ENCODE measurements at places on chromosomes 3 and 15.
A peak's percentile ranks its signal among the peaks of the same experiment; 100 is the strongest.

GRCh38 chr3:150384296-150385212 is 23.5 kb upstream of the TSC22D2 start:
- no peak for DNase-seq

GRCh38 chr15:66927201-66928077 is 138.0 kb upstream of the SMAD3 start:
- DNase-seq: no peak

DNA sequence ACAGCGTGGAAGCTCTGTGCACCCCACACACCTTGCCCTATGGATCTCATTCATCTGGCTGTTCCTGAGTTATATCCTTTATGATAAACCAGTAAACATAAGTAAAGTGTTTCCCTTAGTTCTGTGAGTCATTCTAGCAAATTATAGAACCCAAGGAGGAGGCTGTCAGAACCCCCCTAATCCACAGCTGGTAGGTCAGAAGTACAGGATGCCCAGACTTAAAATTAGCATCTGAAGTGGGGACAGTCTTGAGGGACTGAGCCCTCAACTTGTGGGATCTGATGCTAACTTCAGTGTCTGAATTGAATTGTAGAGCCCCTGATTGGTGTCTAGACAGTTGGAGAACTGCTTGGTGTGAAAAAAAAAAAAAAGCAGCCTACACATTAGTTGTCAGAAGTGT is 75.1 kb downstream of the B3GNT5 start:
- DNase-seq: no peak

DNA sequence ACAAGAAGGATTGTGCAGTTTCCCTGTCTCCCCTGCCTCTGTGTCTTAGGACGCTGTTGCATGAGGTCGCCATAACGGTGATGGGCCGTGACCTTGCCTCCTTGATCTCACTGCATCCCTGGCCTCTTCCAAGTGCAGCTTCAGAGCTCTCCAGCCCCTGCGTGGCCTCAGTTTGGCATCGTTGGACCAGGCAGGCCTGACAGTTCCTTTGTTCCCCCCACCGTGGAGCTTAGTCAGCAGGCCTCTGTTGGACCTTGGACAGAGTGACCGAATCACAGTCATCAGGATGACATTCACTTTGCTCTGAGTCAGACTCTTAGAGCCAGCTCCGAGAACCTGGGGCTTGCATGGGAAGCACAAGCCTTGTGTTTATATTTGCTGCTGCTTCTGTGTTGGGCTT is 139.4 kb downstream of the OPA1 start:
- no peak for DNase-seq

DNA sequence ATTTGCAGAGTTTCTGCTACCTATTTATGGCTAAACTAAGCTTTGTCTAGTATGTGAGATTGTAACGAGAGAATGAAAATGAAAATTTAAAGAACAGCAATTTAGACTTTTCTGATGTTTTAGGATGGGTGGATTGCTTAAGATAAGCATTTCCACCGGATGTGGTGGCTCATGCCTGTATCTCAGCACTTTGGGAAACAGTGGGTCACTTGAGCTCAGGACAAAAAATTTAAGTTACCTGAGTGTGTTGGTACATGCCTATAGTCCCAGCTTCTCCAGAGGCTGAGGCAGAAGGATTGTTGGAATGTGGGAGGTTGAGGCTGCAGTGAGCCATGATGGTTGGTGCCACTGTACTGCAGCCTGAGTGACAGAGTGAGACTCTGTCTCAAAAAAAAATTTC is 3.3 kb downstream of the PPP4R2 start:
- DNase-seq: no peak

DNA sequence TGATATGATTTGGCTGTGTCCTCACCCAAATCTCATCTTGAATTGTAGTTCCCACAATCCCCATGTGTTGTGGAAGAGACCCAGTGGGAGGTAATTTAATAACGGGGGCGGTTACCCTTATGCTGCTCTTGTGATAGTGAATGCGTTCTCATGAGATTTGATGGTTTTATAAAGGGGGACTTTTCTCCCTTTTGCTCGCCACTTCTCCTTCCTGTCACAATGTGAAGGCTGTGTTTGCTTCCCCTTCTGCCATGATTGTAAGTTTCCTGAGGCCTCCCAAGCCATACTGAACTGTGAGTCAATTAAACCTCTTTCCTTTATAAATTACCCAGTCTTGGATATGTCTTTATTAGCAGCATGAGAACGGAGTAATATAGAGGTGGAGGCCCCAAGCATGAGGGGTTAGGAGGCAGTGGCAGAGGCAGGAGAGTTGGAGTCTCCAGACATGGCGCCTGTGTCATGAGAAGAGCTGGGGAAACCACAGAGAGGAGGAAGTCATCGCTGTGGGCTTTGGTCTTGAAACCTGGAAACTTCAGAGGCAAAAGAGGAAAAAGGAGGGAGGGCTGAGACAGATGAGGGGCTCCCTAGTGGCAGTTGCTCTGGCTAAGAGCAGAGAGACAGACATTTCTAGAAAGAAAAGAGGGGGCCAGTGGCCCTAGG is 107.8 kb upstream of the VEPH1 start:
- DNase-seq: no peak

GRCh38 chr3:161067335-161067734 is 37.8 kb downstream of the B3GALNT1 start:
- no peak for DNase-seq

DNA sequence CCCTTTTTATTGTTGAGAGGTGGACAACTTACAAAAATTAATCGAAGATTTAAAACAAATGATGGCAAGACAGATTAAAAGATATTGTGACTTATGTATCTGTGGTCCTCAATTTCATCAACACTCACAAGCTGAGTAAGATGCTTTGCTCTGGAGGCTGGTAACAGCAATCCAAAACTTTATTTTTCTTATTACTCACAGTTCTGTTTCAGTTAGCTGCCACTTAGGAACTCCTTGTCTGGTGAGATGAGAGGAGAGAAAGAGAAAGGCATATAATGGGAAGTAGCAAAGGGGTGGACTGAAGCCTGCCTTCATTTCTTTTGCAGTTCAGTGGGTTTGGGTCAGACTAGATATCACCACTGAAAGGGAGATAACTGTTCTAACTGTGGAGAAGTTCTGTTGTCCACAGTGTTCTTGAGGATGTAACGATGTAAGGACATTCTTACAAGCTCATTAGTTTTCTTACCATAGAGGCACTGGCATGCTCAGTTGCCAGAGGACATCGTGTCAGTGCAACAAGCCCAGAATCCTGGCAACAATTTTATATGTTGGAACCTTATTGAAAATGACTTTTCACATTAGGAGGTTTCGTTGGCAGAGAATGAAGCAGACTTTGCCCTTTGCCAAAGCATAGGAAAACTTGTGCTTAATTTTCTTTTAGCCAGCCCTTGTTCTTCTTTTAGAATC is 93.6 kb downstream of the PLCL2 start:
- no peak for DNase-seq

- no peak for DNase-seq
Measured at GRCh38 chr3:59777667-59778077, 727.8 kb upstream of the CFAP20DC start.

DNA sequence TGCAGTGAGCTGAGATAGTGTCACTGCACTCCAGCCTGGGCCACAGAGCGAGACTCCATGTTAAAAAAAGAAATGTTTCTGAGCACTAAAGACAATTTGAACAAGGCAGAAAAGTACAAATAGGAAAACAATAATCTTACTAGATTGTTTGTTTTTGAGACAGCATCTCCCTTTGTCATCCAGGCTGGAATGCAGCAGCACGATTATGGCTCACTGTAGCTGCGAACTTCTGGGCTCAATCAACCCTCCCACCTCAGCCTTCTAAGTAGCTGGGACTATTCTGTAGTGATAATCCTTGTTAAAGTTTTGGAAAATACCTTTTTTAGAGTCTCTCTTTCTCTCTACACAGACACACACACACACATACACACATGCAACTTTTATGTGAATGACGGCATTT is 107.1 kb downstream of the LPP start:
- no peak for DNase-seq

GRCh38 chr3:71131375-71132314 is 451.9 kb downstream of the FOXP1 start:
- DNase-seq: no peak

DNA sequence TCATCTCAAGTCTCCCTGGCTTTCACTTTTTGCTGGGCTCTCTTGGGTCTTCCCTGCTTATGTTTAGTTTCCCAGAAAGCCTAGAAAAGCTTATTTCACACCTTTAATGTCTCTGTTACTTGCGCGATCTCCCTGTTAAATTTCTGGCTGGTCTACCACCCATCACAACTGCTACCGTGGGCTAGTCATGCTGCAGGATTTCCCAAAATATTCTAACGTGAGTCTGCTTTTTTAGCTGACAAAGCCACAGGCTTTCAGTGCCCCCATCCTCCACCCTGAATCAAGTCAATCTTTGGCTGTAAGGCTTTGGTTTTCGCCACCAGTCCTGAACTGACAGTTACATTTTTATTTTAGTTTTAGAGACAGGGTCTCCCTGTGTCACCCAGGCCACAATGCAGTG is 74.1 kb downstream of the SUMF1 start:
- no peak for DNase-seq

DNA sequence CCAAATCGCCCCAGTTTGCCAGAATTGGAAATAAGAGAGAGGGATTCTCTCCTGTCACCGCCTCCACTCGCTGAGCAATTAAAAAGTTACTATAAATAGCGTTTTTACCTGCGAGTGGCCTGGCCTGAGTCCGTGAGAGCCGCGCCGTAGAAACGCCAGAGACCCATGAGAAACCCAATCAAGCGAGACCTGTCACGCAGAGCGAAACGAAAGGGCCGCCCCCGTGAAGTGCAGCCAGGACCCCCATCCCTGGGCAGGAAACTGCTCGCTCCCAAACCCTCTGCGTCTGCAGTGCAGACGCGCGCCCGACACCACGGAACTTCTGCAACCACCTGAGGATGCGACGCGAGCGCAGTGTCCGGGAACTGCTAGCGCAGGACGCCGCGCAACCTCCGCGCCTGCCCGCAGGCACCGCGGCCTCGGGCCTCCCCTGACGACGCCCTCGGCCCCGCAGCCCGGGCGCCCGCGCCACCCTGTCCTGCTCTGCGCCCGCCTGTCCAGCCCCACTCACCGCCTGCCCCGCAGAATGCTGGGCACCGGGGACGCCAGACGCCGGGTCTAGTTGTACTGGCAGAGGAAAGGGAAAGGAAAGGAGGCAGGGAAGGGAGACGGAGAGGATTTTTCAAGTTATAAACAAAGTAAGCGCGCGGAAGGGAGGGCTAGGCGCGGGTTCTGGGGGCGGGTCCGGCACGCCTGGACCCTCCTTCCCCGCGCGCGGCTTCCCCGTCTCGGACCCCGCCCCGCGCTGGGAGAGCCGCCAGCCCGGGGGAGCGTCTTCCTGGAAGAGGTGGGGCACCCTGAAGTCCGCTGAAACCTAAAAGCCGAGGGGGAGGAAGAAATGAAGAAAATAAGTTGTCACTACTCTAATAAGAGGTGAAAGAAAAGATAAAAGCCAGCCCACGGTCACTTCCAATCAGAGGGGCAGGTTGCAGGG is at the start of gene PLSCR4:
TSS of gene PLSCR4 (minus strand) at position 657 of the 934 bp plus-strand sequence. CDS start 29,034 bp downstream, outside the sequence.
- DNase-seq: peak; percentile 1

DNA sequence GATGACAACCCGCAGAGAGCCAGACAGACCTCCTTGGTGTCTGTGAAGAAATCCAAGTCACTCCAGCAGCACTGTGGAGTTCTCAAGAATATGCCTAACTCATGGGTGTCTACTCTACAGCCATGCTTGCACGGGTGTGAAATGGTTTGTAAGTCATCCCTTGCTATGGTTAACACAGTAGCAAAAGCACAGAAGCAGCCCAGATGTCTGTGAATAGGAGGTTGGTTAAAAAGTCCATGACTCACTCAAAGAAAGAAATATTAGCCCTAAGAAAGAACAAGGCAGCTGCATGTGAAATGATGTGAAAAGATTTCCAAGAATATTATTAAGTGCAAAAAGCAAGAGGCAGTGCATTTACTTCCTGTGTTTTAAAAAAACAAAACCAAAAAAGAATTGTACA is 12.1 kb upstream of the LIMD1 start:
- DNase-seq: no peak
